Right ventricle myocardium inferior (tissue), 1 donor: ENCODE measurements at places on chromosomes 6 and 20. TPM values are rescaled to one million over a fixed set of nuclear protein-coding genes. Genes with fewer than 3 reads are reported as not detected.
A peak's percentile ranks its signal among the peaks of the same experiment; 100 is the strongest.

ARFRP1 gene
- 34.2 TPM for total RNA-seq

ZNF311 gene
- 0.35 TPM for total RNA-seq

RBM24 gene
- total RNA-seq = 181 TPM

TTI1 gene
- total RNA-seq = 12.4 TPM

- no peak for DNase-seq
Measured at GRCh38 chr20:4083098-4083865, 67.9 kb upstream of the RNF24 start.

- peak; percentile 76 for DNase-seq
Measured at GRCh38 chr6:34934516-34934915, 45.5 kb downstream of the ANKS1A start.

GRCh38 chr6:143741480-143741879, 63.7 kb downstream of the PHACTR2 start:
- DNase-seq = no peak
